ENCODE measurements at places on chromosomes 13 and 19. TPM values are rescaled to one million over a fixed set of nuclear protein-coding genes. Genes with fewer than 3 reads are reported as not detected.

GRCh38 chr13:109175666-109176065 lies 546.3 kb downstream of the MYO16 start:
- H3K27me3 ChIP-seq, result no peaks in the 10 kb centered on the region
- H3K4me3 ChIP-seq, result no peak overlapping the region

- H3K27me3 ChIP-seq, result no peaks in the 10 kb centered on the region
- no peak for DNase-seq
Measured at GRCh38 chr13:85236413-85236812, 562.8 kb downstream of the SLITRK6 start.

EXOC3L2 gene
- total RNA-seq, result 0.61 TPM

GRCh38 chr19:52739576-52739975 lies 4.7 kb upstream of the ZNF611 start:
- peak; percentile 73 for DNase-seq
- no peak overlapping the region for H3K27ac ChIP-seq
- no peak overlapping the region for H3K4me3 ChIP-seq

DNA sequence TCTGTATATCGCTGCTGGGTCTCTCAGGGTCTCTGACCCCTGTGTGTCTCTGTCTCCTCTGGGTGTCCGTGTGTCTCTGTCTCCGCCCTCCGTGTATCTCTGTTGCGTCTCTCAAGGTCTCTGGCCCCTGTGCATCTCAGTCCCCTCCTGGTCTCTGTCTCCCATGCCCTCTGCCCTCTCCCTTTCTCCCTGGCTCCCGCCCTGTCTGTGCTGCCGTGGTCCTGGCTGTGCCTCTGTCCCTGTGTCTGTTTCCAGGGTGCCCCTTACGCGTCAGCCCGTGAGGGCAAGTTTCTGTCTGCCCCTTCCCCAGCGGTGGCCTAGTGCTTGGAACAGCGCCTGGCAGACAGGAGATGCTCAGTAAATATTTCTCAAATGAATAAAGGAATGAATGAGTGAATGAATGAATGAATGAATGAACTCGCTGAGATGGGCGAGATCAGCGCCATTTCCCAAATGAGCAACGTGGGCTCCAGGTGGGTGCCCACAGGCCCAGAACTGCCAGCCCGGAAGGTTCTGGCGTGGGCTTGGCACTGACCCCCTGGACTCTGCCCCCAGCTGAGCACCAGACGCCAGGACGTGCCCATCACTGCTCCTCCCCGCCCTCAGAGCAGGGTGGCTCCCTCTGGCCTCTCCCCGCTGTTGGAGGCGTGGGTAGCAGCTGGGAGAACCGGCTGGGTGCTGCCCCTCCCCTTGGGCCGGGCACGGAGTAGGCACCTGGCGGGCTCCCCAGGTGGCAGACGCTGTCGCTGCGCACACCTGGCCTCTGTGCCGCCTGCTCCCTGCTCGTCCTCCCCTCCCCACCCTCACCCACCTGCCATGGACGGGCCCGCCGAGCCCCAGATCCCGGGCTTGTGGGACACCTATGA lies at the start of gene SULT2B1:
SULT2B1 (plus strand) TSS at position 736 of the 866 bp plus-strand sequence; CDS start at position 817, 81 bp downstream.
- peaks cover 2% of the 10 kb centered on the region for H3K4me1 ChIP-seq
- no peak for DNase-seq
- no peak within 1 kb of the TSS for H3K27ac ChIP-seq
- H3K36me3 ChIP-seq, result no peaks in the 10 kb centered on the region
- H3K4me3 ChIP-seq, result no peak within 1 kb of the TSS

- H3K4me3 ChIP-seq, result no peak overlapping the region
- H3K36me3 ChIP-seq, result peaks cover 2% of the 10 kb centered on the region
- no peaks in the 10 kb centered on the region for H3K27me3 ChIP-seq
- no peak overlapping the region for H3K27ac ChIP-seq
Measured at GRCh38 chr19:13172346-13173138, 22.3 kb downstream of the IER2 start.

ZNF208 gene
- not detected for total RNA-seq

KIR2DL4 gene
- total RNA-seq, result not detected

RNF225 gene
- 2.1 TPM for total RNA-seq

GRCh38 chr13:20305587-20305986 lies 73.5 kb upstream of the GJB6 start:
- no peak overlapping the region for H3K27ac ChIP-seq
- no peak for DNase-seq
- no peaks in the 10 kb centered on the region for H3K36me3 ChIP-seq
- no peaks in the 10 kb centered on the region for H3K4me1 ChIP-seq
- H3K4me3 ChIP-seq, result no peak overlapping the region

DNA sequence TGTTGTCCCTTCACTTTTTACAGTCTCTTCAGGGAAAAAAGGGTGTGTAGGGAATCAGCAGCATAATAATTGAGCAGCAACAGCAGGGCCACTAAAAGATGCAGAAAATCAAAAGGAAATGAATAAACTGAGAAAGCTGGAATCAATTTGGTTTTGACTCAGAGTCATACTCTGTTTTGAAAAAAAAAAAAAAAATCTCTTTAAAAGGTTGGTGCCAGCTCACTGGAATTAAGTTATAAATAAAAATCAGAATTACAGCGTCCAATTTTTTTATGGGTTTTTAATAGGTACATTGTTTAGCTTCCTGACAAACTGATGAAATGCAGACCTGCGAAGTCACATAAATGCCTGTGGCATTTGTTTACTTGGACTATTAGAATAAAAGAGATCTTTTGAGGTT lies 231.9 kb downstream of the COG6 start:
- H3K27ac ChIP-seq, result no peak overlapping the region
- no peaks in the 10 kb centered on the region for H3K27me3 ChIP-seq
- H3K4me3 ChIP-seq, result no peak overlapping the region
- DNase-seq, result no peak

SHISA2 gene
- total RNA-seq, result 8.1 TPM

GRCh38 chr19:56594783-56595547 lies at the start of gene ZNF71:
TSS of gene ZNF71 (plus strand) at chr19:56595302. CDS start at chr19:56601559, 6,257 bp downstream.
- no peak within 1 kb of the TSS for H3K27ac ChIP-seq
- peaks cover 32% of the 10 kb centered on the region for H3K36me3 ChIP-seq
- H3K4me1 ChIP-seq, result no peaks in the 10 kb centered on the region
- peak; percentile 93 for DNase-seq
- H3K27me3 ChIP-seq, result no peaks in the 10 kb centered on the region

DNA sequence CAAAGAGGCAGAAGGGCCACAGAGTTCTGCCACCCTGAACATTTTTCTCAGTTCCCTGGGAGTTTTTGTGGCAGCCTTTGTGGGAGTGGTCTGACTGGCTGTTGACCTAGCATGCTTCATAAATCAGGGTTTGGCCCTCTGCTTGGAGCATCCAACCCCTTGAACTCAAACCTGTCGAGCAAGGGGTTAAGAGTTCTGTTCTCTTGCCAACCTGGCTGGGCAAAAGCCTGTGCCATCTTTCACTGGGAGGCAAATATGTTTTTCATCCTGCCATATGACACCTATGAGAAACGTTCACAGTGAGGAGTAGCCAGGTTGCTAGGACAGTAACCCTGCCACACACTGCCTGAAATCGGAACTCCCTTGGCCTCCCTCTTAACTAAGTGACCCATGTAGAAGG lies 7.7 kb upstream of the TEX26 start:
- H3K4me1 ChIP-seq, result no peaks in the 10 kb centered on the region
- H3K27me3 ChIP-seq, result no peaks in the 10 kb centered on the region
- no peak for DNase-seq
- no peaks in the 10 kb centered on the region for H3K36me3 ChIP-seq
- no peak overlapping the region for H3K4me3 ChIP-seq

CGB2 gene
- total RNA-seq, result 0.77 TPM

DNA sequence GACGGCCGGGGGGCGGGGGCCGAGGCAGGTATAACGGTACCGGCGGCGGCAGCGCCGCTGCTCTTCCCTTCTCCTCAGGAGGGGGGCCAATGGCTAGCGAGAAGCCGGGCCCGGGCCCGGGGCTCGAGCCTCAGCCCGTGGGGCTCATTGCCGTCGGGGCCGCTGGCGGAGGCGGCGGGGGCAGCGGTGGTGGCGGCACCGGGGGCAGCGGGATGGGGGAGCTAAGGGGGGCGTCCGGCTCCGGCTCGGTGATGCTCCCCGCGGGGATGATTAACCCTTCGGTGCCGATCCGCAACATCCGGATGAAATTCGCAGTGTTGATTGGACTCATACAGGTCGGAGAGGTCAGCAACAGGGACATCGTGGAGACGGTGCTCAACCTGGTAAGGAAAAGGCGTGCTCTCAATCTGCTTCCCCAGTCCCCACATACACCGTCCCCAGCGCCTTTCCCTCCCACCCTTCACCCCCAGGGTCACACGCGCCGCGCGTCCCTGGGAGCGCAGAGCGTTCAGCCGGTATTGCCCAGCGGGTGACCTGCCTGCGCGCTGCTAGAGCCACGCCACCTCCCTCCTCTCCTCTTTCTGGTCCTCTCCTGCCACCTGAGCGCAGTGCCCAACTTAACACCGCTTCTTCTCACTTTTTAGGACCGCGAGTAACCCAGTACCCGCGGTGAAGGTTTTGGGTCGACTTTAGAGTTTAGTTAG lies 814 bp downstream of the NBEA start:
- H3K27ac ChIP-seq, result no peak overlapping the region
- H3K36me3 ChIP-seq, result no peaks in the 10 kb centered on the region
- H3K4me1 ChIP-seq, result peaks cover 1% of the 10 kb centered on the region
- H3K4me3 ChIP-seq, result peak overlapping the region; percentile 92
- H3K27me3 ChIP-seq, result no peaks in the 10 kb centered on the region

DNA sequence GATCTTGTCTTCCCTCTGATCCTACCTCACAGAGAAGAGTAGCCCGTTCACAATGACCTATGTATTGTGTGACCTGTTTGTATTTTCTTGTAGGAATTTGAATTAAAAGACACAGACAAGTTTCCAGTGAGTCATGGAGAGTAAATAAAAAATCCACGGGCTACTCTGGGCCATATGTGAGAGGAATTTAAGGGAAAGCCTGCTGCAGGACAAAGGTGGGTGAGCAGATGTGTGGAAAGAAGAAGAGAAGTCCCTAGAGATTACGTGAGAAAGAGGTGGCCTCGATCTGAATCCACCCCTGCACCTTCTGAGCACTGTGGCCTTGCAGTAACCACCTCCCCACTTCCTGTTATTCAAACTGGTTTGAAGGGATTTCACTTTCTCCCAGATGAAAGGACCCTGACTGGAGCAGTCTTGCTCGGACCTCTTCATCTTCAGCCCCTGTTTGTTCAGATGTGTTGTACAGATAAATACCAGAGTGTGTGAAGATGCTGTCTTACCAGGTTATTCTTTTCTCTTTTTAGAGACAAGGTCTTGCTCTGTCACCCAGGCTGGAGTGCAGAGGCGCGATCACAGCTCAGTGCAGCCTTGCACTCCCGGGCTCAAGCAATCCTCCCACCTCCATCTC lies 205.4 kb downstream of the PDS5B start:
- no peaks in the 10 kb centered on the region for H3K27me3 ChIP-seq
- no peak overlapping the region for H3K4me3 ChIP-seq
- no peaks in the 10 kb centered on the region for H3K36me3 ChIP-seq
- H3K27ac ChIP-seq, result no peak overlapping the region
- no peak for DNase-seq
- no peaks in the 10 kb centered on the region for H3K4me1 ChIP-seq

DNA sequence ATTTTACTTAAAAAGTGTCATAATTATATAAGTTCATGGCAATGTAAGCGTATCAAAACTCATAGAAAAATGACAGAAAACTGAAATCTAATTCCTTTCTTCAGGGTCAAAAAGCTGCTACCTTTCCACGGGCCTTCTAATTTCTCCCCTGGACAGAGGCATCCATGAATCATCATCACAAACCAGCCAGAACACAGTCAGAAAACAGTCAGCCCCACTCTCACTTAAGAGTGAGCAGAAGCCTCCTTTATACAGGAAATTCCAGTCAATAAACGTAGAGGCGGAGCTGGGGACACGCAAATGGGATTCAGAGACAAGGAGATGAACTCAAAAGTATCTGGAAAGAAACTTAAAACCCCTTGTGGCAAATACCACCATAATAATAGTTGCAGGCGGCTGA lies 54.2 kb upstream of the ABCC4 start:
- no peaks in the 10 kb centered on the region for H3K4me1 ChIP-seq
- H3K36me3 ChIP-seq, result peaks cover 4% of the 10 kb centered on the region
- DNase-seq, result no peak
- H3K4me3 ChIP-seq, result no peak overlapping the region
- H3K27me3 ChIP-seq, result no peaks in the 10 kb centered on the region

PROZ gene
- total RNA-seq, result not detected

ATXN8OS gene
- total RNA-seq, result not detected

GRCh38 chr13:109509154-109509900 lies 277.1 kb downstream of the IRS2 start:
- H3K4me1 ChIP-seq, result no peaks in the 10 kb centered on the region
- H3K27ac ChIP-seq, result no peak overlapping the region
- H3K4me3 ChIP-seq, result no peak overlapping the region
- no peaks in the 10 kb centered on the region for H3K36me3 ChIP-seq
- no peaks in the 10 kb centered on the region for H3K27me3 ChIP-seq

DNA sequence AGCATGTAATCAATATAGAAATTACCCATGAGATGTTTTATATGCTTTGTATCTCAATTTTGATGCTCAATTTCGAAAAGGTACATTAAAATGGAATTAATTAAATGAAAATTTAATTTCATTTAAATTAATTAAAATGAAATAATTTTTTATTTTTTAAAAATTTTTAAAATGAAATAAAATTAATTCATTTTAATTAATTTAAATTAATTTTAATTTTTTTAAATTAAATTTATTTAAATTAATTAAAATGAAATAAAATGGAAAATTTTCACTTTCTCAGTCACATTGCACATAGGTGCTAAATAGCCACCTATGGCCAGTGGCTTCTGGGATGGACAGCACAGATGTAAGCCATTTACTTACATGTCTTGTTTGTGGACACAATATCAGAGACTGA lies 4.2 kb upstream of the SULT2B1 start:
- no peak for DNase-seq
- no peak overlapping the region for H3K27ac ChIP-seq
- H3K36me3 ChIP-seq, result no peaks in the 10 kb centered on the region
- H3K4me1 ChIP-seq, result peaks cover 6% of the 10 kb centered on the region

GRCh38 chr13:33743438-33744368 lies 74.2 kb upstream of the RFC3 start:
- H3K4me1 ChIP-seq, result no peaks in the 10 kb centered on the region
- no peak overlapping the region for H3K4me3 ChIP-seq
- no peak overlapping the region for H3K27ac ChIP-seq
- H3K36me3 ChIP-seq, result no peaks in the 10 kb centered on the region
- no peaks in the 10 kb centered on the region for H3K27me3 ChIP-seq

- no peak overlapping the region for H3K27ac ChIP-seq
- no peaks in the 10 kb centered on the region for H3K27me3 ChIP-seq
- no peak overlapping the region for H3K4me3 ChIP-seq
- no peak for DNase-seq
- no peaks in the 10 kb centered on the region for H3K36me3 ChIP-seq
Measured at GRCh38 chr13:86155756-86156155, 356.5 kb upstream of the SLITRK6 start.

PSPN gene
- 2.4 TPM for total RNA-seq

GRCh38 chr13:36975172-36975571 lies 24.0 kb downstream of the ALG5 start:
- H3K4me3 ChIP-seq, result no peak overlapping the region
- H3K27me3 ChIP-seq, result no peaks in the 10 kb centered on the region

Measured in H9 (cell line).